ENCODE measurements at places on chromosomes 16 and 17.

- no peak for DNase-seq
Measured at GRCh38 chr16:89569506-89570341, 5.8 kb upstream of the CPNE7 start.

GRCh38 chr17:13135506-13135905, 117.7 kb upstream of the ELAC2 start:
- DNase-seq: no peak

- DNase-seq: no peak
Measured at GRCh38 chr17:31686495-31686894, 172.5 kb downstream of the COPRS start.

DNA sequence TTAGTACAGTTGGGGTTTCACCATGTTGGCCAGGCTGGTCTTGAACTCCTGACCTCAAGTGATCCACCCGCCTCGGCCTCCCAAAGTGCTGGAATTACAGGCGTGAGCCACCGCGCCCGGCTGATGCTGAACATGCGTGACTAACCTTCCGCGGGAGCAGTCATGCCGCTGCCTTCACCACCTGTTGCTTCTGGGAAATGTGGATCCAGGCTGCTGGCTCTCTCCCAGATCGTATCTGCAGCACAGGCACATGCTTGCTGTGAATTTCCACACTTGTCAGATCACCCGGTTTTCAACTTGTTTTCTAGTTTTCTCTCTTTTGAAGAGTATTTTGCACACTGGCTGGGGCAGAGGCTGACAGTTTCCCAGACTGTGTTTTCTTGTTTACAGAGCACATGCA, 97.9 kb downstream of the ADCY9 start:
- no peak for DNase-seq

GRCh38 chr17:58414596-58414997, 2.7 kb downstream of the RNF43 start:
- no peak for DNase-seq

GRCh38 chr16:71557299-71557698, 19.6 kb downstream of the TAT start:
- DNase-seq: no peak

GRCh38 chr17:34736611-34737010, 157.2 kb downstream of the TMEM132E start:
- DNase-seq: no peak

GRCh38 chr17:75115555-75115954, 5.8 kb downstream of the ARMC7 start:
- DNase-seq: no peak

- no peak for DNase-seq
Measured at GRCh38 chr17:5895276-5895675, 174.9 kb upstream of the WSCD1 start.

- DNase-seq: no peak
Measured at GRCh38 chr17:556431-556995, 158.1 kb downstream of the VPS53 start.

DNA sequence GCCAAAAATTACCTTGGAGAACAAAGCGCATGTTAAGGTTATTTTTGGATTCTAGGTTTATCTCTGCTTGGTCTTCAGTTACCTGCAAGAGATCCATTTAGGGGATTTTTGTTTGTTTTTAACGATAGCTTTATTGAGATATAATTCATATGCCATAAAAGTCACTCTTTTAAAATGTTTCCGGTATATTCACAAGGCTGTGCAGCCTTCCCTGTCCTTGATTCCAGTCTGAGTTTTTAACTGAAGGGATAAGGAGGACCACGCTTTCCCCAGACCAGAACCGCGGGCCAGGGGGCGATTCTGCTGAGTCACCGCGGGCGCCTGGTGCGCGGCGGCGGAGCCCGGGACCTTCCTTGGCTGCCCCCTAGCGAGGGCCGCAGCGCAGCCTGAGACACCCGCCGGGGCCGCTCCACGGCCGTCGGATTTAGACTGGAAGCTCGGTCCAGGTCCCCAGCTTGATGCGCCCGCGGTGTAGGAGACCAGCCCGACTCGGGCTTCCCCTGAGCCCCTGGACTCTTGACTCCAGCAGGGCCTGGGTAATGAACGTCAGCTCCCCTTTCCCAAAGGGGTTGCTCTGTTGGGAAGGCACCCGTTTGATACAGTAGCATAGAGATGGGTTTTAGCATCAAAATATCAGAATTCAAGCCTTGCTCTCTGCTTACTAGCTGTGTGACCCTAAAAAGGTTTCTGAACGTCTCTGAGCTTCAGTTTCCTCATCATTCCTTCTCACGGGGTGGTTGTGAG, 50.0 kb upstream of the STH start:
- DNase-seq: peak; percentile 93

DNA sequence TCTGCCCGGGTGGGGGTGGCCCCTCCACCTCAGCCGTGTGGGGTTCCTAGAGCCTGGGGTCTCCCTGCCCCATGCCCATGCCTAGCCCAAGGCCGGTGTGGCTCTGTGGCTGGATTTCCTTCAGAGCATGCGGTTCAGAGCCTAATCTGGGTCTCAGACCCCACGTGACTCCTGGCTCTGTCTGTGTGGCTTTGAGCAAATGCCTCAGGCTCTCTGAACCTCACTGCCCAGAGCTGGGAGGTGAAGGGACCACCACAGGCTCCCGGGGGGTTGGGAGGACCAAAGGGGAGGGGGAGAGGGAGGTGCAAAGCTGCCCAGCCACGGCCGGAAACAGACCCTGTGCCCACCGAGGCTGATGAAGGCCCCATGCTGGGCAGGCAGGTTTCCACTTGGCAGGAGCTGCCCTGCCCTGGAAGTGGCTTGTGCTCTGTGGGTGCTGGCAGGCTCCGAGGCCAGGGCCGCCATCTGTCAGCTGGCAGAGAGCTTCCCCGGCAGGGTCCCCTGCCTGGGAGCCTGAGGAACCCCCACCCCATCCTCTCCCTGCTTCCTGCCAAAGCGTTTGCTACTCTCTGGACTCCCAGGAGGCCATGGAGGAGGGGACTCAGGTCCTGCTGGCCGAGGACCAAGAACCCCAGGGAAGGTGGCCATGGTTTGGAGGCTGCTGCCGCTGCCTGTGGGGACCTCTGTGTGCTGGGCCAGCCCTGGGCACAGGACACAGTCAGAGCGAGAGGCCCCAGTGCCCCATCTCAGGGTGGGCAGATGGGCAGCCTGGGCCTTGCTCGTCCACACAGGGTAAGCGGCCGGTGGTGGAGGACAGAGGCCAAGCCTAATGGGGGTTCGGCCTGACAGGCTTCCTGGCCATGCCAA, 4.0 kb downstream of the CDH15 start:
- DNase-seq: no peak

DNA sequence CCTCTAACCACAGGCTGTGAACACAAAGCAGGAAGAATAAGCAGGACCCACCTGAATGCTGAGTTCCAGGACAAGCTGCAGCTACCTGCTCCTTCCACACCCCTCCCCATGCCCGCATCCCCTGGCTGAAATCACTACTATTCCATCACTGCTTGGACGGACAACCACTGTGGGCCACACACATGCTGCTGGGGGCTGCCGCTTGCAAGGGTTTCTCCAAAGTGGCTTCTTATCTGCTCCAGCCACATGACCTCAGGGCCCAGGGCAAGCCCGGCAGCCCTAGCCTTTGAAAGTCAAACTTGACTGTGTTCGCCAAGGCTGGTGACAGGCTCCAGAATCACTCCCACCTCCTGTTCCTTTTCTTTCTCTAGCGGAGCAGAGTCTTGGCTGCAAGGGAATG, 18.4 kb downstream of the FA2H start:
- DNase-seq: no peak

DNA sequence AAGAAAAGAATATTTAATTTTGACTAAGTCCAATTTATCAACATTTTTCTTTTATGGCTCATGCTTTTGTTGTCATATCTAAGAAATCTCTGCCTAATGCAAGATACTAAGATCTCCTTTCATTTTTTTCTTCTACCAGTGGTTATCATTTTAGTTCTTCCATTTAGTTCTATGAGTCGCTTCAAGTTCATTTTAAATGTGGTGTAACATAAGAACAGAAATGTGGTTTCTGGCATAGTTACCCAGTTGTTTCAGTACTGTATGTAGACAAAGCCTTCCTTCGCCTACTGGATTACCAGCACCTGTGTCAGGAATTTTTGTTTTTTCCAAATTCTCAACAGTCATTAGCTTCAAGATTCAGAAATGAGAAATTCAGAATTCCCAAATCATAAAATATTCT, 175.7 kb downstream of the PARN start:
- DNase-seq: no peak

- DNase-seq: peak; percentile 38
Measured at GRCh38 chr16:77387815-77388209, 47.0 kb downstream of the ADAMTS18 start.

DNA sequence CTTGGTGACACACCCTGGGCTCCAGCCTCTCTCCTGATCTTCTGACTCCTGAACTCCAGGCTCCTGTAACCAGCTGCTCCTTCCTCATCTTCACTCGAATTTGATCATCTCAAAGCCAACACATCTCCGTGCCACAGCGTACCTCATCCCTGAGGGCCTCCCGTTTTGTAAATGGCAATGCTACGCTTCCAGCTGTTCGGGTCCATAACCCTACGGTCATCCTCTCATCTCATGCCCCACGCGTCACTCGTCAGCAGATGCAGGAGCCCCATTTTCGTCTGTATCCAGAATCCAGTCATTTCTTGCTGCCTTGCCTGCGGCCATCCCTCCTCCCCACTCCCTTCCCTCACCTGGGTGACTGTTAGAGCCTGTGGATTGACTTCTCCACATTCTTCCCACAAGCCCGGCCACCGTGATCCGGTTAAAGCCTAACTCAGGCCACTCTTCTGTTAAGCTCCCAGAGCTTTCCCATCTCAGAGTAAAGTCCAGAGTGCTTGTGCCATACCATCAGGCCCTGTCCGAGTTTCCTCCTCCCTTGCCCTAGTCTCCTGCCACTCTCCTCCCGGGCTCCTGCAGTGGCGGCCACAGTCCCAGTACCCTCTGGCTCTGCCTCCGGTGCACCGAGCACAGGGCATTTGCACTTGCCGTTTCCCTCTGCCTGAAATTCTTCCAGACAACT, 20.3 kb upstream of the AKTIP start:
- no peak for DNase-seq
